ENCODE measurements at places on chromosomes 16 and 17. TPM values are rescaled to one million over a fixed set of nuclear protein-coding genes. Genes with fewer than 3 reads are reported as not detected.

DNA sequence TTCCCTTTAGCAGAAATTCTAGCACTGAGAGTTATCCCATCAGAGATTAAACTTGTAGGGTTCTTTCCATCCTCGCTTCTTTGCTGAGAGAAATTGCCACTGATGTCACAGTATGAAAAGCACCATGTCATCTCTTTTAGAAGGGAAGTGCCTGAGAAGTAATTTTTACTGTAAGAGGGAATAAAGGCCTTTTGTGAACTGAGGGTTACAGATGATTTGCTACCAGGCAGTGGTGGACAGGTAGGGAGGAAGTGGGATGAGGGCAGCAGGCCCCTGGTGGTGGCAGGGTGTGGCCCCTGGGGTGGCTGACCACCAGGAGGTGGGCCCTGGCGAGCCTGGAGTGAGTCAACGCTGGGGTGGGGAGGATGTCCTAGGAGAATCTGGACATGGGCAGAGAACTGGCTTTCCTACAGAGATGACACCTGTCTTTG, 6.4 kb upstream of the MILR1 start:
- no peak for DNase-seq

DNA sequence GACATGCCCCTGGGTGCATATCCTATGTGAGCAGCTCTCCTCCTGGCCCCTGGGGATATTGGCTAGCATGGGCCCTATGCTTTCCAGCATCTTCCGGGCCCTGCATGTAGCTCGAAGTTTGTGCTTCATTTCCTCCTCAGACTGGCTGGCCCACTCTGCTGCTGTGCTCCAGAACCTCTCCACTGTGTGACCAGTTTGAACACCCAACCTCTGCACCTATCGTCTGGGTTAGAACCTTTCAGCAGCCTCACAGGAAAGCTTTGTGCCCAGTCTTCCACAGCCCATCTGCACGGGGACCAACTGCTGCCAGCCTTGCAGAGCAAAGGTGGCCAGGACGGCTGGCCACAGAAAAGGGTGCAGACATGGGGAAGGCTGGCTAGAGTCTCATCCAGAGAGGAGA, 10.2 kb upstream of the CLEC18B start:
- DNase-seq: no peak

- no peak for DNase-seq
Observed at GRCh38 chr17:73616873-73617404, 27.3 kb downstream of the SDK2 start.

GRCh38 chr16:80324371-80324770, 216.4 kb upstream of the DYNLRB2 start:
- no peak for DNase-seq

GRCh38 chr17:5468075-5468473, 708 bp downstream of the DHX33 start:
- DNase-seq: no peak

GRCh38 chr17:27466743-27467375, 10.6 kb downstream of the KSR1 start:
- no peak for DNase-seq

DNA sequence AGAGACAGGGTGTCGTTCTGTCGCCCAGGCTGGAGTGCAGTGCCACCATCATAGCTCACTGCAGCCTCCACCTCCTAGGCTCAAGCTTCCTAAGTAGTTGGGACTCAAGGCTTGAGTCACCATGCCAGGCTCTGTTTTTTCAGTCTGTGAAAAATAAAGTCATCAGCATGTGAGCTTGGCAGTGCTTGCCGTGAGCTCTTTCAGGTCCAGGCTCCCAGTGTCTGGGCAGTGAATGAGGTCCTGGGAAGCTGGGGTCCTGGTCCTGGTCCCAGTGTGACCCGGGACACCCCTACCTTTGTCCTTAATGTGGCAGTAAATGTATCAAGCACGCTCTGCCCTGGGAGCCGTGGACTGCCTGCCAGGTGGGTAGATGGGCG, 22.9 kb upstream of the RPL13 start:
- DNase-seq: no peak

GHDC gene
- total RNA-seq: 36.4 TPM

GRCh38 chr17:36885153-36885735, 52.0 kb upstream of the LHX1 start:
- no peak for DNase-seq

GRCh38 chr16:3945751-3946603, 65.5 kb upstream of the CREBBP start:
- DNase-seq: no peak

DNA sequence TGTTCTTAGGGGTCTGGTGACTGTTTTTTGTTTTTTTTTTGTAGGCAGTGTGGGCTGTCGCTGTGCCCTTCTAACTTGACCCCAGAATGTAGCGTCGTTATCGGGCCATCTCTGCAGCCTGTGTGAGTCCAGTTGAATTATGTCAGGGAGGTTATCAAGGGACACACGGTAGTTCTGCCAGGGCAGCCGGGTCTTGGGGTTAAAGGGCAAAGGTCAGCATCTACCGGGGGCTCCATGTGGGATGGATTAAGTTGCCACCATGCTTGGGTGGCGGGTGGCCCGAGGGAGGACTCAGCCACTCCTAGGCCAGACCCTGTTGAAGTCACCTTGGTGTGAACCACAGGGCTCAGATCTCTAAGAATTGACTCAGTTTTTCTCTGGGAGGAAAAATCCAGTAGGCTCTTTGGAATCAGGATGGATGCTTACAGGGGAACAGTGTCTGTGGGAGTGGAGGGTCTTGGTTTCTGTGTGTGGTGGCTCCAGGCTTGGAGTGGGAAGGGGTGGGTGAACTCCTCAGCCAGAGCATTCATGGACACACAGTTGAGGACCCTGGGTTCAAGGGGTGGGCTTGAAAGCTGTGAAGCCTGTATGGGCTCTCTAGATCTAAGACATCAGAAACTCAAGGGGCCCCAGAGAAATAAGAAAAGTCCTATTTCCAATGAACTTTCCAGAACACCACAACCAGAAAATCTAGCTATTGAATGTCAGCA, 191.7 kb downstream of the IRF8 start:
- DNase-seq: no peak

G6PC1 gene
- not detected for total RNA-seq

DNA sequence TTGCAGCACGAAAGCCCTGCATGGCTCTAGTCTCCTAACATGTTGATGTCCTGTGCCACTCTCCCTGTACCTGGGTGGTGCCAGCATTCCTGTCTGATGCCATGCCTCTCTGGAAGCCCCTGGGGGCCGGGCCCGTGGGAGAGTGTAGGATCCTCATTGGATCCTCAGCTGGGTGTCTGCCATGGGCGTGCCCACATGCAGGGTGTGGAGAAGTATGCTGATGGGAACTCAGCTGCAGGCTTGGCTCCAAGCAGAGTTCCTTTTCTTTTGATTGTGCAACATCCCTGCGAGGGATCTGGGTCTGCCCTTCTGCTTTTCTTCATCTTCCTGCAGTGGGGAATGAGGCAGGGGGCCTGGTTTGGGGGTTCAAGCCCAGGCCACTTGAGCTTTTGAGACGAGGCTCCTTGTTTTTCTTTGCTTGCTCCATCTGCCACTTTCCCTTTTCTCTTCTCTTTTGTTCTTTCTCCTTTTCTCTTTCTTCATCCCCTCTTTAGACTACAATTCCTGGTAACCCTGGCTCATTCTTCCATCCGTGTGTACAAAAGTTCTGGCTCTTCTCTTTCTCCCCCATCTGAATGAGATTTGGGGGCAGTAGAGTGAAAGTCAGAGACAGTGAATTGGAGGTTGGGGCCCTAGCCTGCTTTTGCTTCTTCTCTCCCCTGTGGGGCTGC, 32.9 kb downstream of the KSR1 start:
- DNase-seq: peak; percentile 78

GRCh38 chr17:31487648-31488263, 96.3 kb downstream of the RAB11FIP4 start:
- peak; percentile 54 for DNase-seq

DNA sequence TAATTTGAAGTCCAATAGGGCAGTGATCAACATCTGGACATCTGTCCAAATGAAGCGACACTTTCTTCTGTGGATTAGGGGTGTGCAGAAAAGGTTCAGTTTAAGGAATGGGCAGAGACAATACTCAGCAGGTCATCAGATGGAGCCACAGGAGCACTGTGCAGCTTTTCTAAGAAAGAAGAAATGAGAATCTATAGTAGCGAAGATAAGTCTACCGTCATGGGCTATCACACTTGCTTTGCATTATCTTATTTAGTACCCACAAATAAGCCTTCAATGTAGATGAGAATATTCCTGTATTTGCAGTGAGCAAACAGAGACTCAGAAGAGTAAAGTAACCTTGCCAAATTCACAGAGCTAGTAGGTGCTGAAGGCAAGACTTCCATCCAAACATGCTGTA, 412.0 kb upstream of the GOT2 start:
- DNase-seq: no peak

IGSF6 gene
- 2.4 TPM for total RNA-seq

KRTAP1-5 gene
- total RNA-seq: 0.60 TPM

GRCh38 chr16:8736123-8736668, 61.2 kb downstream of the TMEM186 start:
- DNase-seq: no peak

- DNase-seq: peak; percentile 74
Observed at GRCh38 chr17:50151041-50151936, 812 bp upstream of the PPP1R9B start.

GRCh38 chr16:31148281-31148728, 1.6 kb downstream of the PRSS36 start:
- DNase-seq: no peak

- no peak for DNase-seq
Observed at GRCh38 chr16:9874219-9874618, 308.0 kb downstream of the GRIN2A start.

CAPNS2 gene
- total RNA-seq: 0.98 TPM

DNA sequence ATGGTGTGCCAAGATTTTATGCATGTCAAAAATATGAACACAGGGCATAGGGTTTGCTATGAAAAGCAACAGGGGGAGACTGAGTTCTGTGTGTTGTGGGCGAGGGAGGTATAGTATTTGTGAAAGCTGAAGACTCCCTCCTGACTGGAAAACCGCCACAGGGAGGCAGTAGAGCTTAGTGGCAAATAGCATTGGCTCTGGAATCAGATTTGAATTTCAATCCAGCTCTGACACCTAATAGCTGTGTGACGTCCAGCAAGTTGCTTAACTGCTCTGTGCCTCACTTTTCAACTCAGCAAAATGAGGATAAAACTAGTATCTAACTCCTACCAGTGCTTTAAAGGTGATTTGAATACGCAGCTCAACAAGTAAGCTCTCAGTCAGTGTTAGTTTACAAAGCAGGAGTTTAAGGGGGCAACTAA, 22.0 kb downstream of the KPNA2 start:
- no peak for DNase-seq

CDR2L gene
- total RNA-seq: 10.7 TPM

- DNase-seq: no peak
Observed at GRCh38 chr17:10058921-10059683, 139.3 kb downstream of the GAS7 start.
